ENCODE measurements at places on chromosomes 13 and 19. TPM values are rescaled to one million over a fixed set of nuclear protein-coding genes. Genes with fewer than 3 reads are reported as not detected.

DNA sequence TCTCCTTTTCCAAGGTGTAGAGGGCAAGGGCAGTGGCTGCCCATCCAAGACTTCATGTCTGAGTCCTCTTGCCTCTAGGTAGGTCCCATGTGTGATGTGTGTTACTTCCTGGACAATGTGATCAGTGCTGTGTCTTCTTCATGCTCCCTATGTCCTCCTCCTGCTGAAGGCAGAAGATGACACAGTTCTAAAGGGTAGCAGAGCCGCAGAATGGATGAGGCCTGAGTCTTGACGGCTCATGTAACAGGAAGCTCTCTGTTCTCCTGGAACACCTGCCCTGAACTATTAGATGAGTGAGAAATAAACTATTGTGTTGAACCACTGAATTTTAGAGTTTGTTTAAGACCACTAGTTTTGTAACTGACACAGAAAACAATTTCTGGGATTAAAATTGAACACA, 165.9 kb downstream of the NDFIP2 start:
- no peak for DNase-seq

- DNase-seq: peak; percentile 94
Measured at GRCh38 chr19:49637821-49638738, 1.9 kb downstream of the RRAS start.

Gene IFNL1
- not detected for total RNA-seq

Gene COL4A2
- total RNA-seq: 61.1 TPM

- DNase-seq: no peak
Measured at GRCh38 chr13:20801707-20802106, 27.9 kb upstream of the EEF1AKMT1 start.

- no peak for DNase-seq
Measured at GRCh38 chr13:48985756-48986155, 10.0 kb downstream of the FNDC3A start.

DNA sequence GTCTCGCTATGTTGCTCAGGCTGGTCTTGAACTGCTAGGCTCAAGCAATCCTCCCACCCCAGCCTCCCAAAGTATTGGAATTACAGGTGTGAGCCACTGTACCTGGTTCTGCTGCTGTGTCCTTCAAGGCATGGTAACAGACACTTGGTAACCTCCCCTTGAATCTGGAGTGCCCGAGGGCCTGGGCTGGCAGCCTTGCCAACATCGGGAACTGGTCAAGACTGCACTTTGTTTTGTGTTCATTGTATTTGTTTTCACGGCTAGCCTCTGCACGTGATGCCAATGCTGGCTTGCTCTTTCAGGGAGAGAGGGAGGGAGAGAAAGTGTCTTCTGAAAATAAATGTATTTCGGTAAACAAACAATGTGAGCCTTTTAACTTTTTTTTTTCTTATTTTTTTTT, 12.0 kb downstream of the CERS4 start:
- no peak for DNase-seq

DNA sequence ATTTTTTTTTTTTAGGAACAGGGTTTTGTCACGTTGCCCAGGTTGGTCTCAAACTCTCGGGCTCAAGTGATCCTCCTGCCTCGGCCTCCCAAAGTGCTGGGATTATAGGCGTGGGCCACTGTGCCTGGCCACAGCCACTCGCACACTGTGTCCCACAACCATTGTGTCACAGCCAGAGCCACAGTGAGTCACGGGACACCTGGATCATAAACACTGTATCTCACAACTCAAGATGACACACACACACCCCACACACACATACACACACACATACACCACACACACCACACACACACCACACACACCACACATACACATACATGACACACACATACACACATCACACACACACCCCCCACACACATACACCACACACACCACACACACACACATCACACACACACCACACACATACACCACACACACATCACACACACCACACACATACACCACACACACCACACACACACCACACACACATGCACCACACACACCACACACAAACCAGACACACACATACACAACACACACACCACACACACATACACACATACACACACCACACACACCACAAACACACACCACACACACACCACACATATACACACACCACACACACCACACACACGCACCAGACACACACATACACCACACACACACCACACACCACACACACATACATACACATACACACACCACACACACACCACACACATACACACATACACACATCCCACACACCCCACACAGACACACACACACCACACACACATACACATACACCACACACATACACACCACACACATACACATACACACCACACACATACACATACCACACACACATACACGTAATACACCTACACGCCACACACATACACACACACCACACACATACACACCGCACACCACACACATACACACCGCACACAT, 16.2 kb downstream of the ELAVL3 start:
- no peak for DNase-seq

Gene CEACAM7
- total RNA-seq: 919 TPM

- DNase-seq: no peak
Measured at GRCh38 chr19:50647879-50648615, 1.2 kb upstream of the C19orf81 start.

Gene KLF1
- 0.25 TPM for total RNA-seq

Gene RNF225
- total RNA-seq: not detected

DNA sequence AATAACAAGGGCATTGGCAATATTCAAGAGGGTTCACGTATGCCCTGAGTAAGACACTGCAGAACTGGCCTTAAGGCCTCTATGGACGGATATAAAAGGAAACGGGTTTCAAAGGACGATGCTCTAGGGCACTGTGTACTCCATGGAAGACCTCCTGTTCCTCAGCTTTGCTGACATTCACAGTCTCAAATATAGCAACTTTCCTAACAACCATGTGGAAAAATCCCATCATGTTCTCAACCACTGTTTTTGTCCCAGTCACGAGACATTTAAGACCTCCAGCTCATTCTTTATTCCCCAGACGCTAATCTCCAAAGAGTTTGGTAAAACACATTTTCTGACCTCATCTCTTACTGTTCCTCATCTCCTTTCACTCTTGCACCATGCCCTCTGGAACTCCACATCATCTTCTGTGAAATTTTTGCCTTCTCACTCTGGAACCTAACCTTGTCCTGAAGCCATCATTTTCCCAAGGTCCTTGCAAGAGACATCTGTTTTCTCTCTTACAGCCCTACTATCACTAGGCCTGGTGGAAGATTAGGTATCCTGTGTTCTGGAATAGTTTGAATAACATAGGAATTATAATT, 37.6 kb downstream of the SPRY2 start:
- no peak for DNase-seq

DNA sequence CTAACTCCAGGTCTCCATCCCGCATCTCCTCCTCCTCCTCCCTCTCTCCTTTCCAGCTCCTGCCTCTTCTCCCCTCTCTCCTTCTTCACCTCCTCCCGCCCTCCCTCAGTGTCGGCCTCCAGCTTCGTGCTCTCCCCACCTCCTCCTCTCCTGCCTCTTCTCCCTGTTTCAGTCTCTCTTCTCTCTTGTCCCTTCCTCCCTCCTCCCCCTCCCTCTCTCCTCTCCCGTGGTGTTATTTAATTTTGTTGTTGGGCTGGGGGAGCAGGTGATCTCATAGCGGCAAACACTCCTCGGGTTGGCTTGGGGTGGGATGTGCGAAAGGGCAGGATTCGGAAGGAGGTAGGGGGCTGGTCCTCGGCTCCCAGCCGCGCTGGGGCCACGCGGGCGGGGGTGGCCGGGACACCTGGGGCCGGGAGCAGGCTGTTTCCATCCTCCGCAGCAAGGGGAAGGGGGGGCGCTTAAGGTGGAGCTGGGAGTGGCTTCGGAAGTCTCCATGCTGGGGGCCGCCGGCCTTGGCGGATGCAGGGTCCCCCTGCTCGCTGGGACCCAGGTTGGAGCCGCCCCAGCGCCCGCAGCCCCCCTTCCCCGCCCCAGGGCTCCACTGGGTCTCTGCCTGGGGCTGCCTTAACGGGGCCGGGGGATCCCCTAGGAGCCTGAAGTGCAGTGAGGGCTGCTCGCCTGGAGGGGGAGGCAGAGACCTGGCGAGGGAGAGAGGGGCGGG, at the start of gene CA11:
Gene CA11, minus strand, starts transcription at position 187 of the 721 bp plus-strand sequence. CDS start 555 bp downstream, outside the sequence.
- peak; percentile 89 for DNase-seq

Gene F10
- 1.5 TPM for total RNA-seq

- DNase-seq: no peak
Measured at GRCh38 chr13:32949820-32950219, 66.4 kb upstream of the KL start.

All from colonic mucosa (tissue), 4 donors.